H54 (cell line): ENCODE measurements at places on chromosomes 16 and 17.

GRCh38 chr16:67216612-67217490 is 10.1 kb upstream of the TMEM208 start:
- DNase-seq = no peak

DNA sequence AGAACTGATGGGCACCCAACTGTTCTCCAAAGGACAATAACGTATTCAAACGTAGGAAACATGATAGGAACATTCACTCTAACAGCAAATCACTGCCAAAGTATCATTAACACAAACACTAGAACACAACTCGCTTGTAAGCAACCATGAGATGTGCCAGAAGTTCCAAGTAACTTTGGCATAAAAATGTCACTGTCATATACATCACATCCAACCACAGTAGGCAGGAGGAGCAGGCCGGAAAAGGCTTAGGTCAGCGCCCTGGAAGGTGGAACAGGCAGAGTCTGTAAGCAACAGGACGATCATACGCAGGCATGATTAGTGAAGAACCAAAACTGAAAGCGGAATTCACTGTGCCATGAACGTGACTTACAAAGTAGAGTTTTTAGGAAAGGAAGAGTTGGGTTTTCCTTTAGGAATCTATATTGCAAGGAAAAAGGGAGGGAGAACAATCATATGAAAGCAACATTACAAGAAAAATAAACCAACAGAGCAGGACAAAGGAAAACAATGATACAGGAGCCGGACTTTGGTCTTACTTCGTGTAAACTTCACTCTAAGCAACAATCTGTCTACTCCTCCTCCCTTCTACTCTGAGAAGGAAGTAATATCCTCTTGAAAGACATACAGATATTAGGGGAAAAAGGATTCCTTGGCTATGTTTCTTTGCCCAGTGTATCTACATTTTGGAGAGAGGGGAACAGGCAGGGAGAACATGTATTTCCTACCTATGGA is 52.3 kb downstream of the YWHAE start:
- no peak for DNase-seq

GRCh38 chr16:81697616-81698309 is 81.3 kb upstream of the PLCG2 start:
- DNase-seq = no peak

- no peak for DNase-seq
Measured at GRCh38 chr17:80191192-80191591, 21.4 kb downstream of the CARD14 start.

- no peak for DNase-seq
Measured at GRCh38 chr16:79067600-79067999, 532.9 kb downstream of the MAF start.
